ENCODE measurements at places on chromosomes 2 and 18.

DNA sequence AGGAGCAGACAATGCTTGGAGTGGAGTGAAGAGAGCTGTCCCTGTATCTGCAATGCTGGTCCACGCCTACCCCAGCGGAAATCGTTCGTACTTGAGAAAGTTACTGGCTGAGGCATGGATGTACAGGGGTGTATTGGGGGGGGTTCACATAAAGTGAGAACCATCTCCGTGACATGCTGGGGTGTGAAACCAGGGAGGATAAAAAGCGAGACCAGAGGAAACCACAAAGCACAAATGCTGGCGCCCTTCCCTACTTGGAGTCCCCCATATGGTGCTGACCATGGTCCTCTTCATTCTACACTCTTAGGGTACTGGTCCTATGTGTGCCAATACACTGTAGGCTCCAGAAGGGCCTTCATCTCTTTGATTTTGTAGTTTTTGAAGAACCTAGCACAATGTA is 244.1 kb downstream of the L3MBTL4 start:
- no peak for DNase-seq

GRCh38 chr18:79558933-79559416 is 120.6 kb upstream of the CTDP1 start:
- no peak for DNase-seq

DNA sequence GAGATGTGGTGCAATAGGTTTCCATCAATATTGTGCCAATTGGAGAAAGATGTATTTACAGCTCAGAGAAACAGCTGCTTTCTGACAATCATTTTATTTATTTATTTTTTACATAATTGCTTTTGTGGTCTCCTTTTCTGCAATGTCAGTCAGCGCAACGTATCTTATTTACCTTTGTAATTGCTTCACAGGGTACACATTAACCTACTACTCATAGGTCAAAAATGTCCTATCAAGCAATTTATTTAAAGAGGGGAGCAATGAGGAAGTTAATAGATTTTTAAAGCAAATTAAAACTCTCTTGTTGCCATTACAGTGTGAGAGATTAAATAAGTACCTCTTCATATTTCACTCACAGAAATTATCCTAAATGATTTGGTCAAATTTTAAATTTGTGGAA is 291.0 kb downstream of the CALCRL start:
- DNase-seq = no peak

GRCh38 chr2:164661349-164661748 is 40.1 kb upstream of the GRB14 start:
- DNase-seq = no peak

- no peak for DNase-seq
These were observed 8.5 kb upstream of the CYBRD1 start for GRCh38 chr2:171513719-171514160.

Data from large intestine (tissue), 12 donors.